CD4-positive, alpha-beta T cell treated with Interleukin-2 at 100 ng/mL for 4 hours (primary cell): ENCODE measurements at places on chromosomes 12 and 14.

GRCh38 chr12:64837427-64837826 is 13.0 kb downstream of the TBC1D30 start:
- no peak for DNase-seq

GRCh38 chr14:56422703-56423213 is 156.8 kb upstream of the TMEM260 start:
- peak; percentile 10 for DNase-seq

- DNase-seq: no peak
These were observed 3.0 kb downstream of the GALNT6 start for GRCh38 chr12:51388069-51388799.

DNA sequence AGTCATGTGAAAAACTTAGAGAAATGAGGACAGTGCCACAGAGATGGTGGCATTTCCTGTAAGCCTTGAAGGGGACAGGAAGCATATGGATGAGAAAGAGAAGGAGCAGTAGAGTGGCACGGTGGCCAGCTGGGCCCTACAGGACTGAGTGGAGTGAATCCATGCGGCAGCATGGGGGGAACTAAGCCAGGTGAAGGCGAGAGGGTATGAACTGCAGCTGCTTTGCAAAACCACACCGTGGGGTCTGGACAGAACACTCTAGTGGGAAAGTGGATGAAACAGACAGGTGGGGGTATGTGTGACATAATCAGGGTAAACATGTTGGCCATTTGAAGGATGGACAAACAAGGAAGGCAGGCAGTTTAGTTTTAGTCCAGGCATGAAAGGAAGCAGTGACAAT is 10.4 kb upstream of the SYCP3 start:
- no peak for DNase-seq

DNA sequence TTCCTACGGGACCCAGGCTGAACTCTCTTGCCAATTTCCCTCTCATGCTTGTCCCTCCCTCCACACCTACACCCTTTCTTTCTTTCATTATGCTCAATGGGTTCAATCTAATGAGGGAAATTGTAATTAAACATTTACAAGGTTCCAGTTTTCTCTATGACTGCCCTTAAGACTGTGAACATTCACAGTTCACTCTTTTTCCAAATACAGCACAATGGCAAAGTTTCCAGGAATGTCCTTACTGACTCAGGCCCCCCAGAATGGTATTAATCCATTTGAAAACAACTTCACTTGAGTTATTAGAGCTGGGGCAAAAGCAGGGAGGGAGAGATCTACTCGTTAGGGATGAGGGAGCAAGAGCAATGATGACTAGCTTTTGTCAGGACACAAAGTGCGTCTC is 892.1 kb downstream of the NRXN3 start:
- no peak for DNase-seq
